NCI-H187 (cell line): ENCODE measurements at places on chromosomes 6 and 20.

DNA sequence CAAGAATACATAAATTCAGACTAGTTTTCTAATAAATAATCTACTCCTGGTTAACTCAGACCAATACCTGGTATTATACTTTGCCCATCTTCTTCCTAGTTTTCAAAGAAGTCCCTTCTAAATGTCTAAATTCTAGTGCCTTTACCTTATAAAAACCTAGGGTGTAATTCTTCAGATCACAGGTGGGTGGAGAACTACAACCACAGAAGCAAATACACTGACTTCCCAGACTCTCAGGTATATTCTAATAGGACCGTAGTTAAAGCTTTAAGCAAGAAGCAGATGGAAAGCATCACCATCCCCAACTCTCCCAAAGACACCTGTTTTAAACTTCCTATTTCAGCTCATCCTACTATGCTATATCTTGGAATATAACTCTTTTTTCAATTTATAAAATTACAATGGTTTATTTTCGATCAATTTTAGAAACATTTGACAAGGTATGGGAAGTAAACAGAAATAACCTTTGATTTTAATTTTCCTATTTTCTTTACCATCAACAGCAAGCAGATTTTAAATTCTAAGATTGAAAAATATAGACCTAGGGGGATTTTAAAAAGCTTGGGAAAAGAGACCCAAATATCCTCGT lies 15.8 kb downstream of the MAN1A1 start:
- DNase-seq = no peak

GRCh38 chr6:157227202-157228166 lies 95.8 kb downstream of the TMEM242 start:
- DNase-seq = no peak

- DNase-seq = no peak
Observed at GRCh38 chr6:45710304-45710821, 305.3 kb downstream of the CLIC5 start.

- peak; percentile 82 for DNase-seq
Observed at GRCh38 chr20:62685781-62686555, 22.7 kb upstream of the NTSR1 start.

DNA sequence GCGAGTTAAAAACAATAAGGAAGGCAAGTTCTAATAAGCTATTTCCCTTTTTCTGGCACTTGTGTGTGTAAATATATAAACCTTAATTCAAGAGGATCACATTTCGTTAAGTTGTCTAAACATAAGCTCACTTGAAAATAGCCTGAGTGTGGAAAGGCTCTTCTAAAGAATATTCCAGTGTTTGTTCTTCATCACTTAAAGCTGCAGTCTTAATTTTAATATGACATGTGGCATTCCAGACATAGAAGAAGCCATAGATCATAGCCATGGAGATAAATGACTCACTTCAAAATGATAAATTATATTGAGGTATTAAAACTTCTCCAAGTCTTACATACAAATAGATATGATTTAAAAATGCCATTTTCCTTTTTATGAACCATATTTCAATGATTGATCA lies 42.1 kb downstream of the IYD start:
- DNase-seq = no peak

- no peak for DNase-seq
Observed at GRCh38 chr6:128558021-128558420, 37.6 kb upstream of the PTPRK start.

GRCh38 chr6:98324446-98324845 lies 509.9 kb upstream of the POU3F2 start:
- DNase-seq = no peak

DNA sequence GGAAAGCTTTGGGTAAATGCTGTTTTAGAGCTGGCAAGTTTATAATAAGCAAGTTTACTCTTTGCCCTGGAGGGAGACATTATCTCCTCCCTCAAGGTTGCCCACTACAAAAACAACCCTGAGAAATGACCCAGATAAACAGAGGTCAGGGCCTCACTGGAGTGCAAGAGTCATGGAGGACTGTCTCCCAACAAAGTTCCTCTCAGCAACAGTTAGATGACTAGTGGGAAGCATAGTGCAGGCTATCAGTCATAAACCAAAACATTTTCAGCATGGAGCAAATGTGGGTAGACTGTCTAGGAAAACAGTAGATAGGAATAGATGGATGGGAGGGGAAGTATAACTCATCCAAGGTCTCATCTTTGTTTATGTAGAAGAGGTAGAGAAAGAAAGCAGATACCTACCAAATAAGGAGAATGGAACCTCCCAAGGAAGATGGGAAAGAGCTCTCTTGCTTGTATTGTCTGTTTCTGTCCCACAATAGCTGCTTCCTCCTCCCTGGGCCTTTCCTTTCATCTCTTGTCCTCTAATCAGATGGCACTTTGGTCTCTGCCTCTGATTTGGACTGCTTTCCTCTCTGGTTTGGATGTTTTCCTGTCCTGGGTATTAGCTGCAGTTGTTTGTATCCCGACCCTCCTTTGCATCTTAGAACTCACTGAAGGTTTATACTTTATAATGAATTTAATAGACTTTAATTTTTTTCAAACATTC lies 95.4 kb downstream of the WASF1 start:
- no peak for DNase-seq

GRCh38 chr6:37889051-37889450 lies 69.5 kb downstream of the ZFAND3 start:
- no peak for DNase-seq

DNA sequence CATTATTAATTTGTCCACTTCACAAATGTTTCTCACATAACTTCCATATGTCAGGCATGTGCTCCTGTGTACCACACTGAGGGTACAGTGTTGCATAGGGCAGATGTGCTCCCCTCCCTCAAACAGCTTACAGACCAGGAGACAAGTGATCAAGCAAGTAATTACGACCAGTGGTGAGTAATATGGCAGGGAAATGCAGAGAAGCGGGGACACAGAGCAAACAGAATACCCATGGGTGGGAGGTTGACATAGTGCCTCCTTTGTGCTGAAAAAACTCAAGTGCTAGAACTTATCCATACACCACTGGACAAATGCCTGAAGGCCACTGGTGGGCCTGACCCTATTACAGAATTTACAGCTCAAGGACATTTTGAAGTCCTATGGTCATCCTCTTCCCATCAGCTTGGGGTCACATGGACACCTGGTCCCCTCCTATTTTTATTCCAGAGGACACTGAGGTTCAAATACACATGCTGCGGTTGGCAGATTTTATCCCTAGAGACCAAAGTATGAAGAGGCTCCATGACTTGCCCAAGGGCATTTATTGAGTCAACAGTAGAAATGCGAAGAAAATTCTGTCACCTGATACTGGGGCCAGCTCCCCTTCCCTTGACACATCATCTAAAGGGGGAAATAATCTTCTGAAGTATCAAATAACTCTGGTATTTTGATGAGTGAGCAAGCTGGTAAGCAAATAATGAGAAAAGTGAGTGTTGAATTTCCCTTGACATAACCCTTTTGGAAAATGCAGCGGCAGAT lies 116.6 kb downstream of the QRSL1 start:
- no peak for DNase-seq

GRCh38 chr6:11227698-11228097 lies 4.8 kb downstream of the NEDD9 start:
- no peak for DNase-seq

DNA sequence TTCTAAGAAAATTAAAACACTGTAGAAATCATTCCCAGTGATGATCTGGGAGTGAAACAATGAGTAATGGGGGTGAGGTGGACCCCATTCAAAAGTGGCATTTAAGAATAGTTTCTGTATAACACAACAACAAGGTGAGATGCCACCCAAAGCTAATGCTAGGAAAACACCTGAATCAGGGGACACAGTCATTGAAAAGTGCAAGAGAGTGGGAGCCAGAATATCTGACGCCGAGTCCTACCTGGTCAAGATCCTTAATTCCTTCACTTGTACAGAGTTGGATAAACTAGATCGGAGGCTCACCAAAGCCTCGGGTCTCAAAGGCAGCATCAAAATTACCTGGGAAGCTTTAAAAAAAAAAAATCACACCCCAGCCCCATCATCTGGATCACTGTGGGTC lies 17.7 kb downstream of the TNFRSF21 start:
- DNase-seq = no peak

DNA sequence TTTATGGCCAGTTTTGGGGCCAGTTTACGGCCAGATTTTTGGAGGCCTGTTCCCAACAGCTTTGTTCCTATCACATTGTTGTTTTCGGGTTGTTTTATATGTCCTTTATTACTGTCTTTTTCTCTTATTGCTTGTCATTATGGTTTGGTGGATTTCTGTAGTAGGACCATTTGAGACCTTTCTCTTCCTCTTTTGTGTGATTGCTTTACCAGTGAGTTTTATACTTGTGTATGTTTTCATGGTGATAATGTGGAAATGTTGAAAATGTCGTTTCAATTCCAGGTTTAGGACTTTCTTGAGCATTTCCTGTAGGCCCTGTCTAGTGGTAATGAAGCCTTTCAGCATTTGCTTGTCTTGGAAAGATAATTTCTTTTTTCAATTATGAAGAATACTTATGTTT lies 17.8 kb downstream of the HLA-B start:
- no peak for DNase-seq

GRCh38 chr6:148118244-148118643 lies 224.4 kb upstream of the SASH1 start:
- no peak for DNase-seq

- DNase-seq = no peak
Observed at GRCh38 chr6:152636609-152637295, 410 bp downstream of the SYNE1 start.

DNA sequence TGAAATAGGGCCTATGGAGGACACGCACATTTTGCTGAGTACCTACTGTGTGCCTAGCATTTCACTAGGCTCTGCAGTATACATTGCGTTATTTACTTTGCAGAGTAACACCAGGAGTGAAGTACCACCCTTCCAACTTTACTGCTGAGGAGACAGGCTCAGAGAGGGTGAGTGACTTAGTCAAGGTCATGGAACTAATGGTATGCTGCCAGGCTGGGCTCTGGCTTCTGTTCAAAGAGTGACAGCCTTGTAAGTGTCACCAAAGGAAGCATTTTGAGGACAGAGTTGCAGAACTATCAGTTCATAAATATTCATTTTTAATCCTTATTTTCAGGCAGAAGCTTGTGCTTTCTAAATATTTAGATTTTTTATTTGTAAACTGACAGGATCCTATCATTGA lies 754.9 kb upstream of the CHD6 start:
- no peak for DNase-seq

DNA sequence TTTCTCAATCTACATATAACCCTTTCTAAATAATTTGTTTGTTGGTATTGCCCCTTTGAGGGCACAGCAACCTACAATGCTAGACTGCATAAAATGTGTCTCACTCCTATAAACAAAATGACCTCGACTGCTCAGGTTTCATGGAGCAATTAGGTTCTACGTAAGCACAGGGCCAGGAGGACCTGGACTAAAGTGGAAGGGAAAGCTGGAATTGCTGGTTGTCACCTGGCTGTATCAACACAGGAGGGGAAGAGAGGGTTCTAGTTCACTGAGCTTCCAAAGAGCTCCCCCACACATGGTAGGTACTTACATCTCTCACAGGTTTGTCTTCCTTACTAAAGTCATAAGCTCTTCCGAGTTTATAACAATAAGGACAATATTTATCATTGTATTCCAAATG lies 51.0 kb downstream of the NCOA6 start:
- DNase-seq = no peak

- no peak for DNase-seq
Observed at GRCh38 chr6:30019819-30020218, 41.2 kb upstream of the POLR1H start.

GRCh38 chr6:157822245-157823000 lies 623 bp upstream of the SNX9 start:
- no peak for DNase-seq

DNA sequence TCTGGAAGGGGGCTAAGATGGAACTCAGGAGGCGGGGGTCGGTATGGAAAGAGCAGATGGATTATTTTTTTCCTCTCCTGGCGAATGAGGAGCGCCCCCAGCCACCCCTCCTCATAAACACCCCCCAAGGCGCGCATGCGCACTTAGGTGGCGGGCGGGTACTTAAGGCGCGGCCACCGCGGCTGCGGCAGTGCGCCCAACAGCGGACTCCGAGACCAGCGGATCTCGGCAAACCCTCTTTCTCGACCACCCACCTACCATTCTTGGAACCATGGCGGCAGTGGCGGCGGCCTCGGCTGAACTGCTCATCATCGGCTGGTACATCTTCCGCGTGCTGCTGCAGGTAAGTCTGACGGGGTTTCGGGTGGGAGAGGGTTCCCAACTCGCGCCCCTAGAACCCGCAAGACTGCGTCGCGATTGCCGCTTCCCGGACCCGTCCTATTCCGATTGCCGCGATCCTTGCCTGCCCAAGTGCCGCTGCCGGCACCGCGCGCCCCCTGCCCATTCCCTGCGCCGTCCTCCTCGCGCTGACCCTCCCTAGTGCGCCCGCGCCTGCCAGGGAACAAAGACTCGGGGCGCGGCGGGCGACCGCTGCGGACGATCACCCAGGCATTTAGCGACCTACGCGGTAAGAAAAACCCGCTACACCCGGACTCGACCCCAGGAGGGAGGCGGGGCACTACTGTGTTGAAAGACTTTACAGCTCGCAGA lies at the start of gene NNAT:
NNAT (plus strand) TSS at position 190 of the 711 bp plus-strand sequence; CDS start at position 272, 82 bp downstream.
- DNase-seq = no peak

GRCh38 chr6:149079911-149080491 lies 237.5 kb upstream of the TAB2 start:
- DNase-seq = no peak

DNA sequence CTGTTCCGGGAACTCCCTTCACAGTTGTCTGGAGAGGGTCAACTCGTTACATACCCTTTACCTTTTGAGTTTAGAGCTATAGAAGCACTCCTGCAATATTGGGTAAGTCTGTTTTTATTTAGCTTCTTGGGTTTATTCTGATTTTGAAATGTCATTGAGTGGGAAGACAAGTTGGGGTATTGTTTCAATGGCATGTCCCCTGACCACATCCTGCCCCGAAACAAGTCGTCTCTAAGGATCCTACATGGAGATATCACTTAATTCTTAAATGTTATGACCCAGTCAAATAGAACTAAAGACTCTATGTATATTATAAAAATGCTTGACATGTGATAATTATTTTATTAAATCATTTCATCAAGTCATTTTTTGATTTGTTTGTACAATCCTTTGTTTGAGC lies 9.6 kb downstream of the MRS2 start:
- DNase-seq = no peak

GRCh38 chr20:24998631-24999445 lies 6.3 kb upstream of the APMAP start:
- no peak for DNase-seq

DNA sequence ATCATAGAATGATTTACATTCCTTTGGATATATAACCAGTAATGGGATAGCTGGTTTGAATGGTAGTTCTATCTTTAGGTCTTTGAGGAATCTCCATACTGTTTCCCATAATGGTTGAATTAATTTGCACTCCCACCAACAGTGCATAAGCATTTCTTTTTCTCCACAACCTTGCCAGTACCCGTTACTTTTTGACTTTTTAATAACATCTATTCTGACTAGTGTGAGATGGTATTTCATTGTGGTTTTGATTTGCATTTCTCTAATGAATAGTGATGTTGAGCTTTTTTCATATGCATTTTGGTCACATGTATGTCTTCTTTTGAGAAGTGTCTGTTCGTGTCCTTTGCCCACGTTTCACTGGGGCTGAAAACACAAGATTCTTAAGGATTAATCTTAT lies 107.3 kb downstream of the TINAG start:
- no peak for DNase-seq

- DNase-seq = no peak
Observed at GRCh38 chr6:115882174-115882573, 178.5 kb downstream of the FRK start.
